NCI-H510A treated with DMSO at 0.1 percent for 48 hours (cell line): ENCODE measurements at places on chromosomes 16 and 17.
A peak's percentile ranks its signal among the peaks of the same experiment; 100 is the strongest.

- peak; percentile 4 for DNase-seq
Observed at GRCh38 chr16:54931120-54932014, 702 bp downstream of the IRX5 start.

DNA sequence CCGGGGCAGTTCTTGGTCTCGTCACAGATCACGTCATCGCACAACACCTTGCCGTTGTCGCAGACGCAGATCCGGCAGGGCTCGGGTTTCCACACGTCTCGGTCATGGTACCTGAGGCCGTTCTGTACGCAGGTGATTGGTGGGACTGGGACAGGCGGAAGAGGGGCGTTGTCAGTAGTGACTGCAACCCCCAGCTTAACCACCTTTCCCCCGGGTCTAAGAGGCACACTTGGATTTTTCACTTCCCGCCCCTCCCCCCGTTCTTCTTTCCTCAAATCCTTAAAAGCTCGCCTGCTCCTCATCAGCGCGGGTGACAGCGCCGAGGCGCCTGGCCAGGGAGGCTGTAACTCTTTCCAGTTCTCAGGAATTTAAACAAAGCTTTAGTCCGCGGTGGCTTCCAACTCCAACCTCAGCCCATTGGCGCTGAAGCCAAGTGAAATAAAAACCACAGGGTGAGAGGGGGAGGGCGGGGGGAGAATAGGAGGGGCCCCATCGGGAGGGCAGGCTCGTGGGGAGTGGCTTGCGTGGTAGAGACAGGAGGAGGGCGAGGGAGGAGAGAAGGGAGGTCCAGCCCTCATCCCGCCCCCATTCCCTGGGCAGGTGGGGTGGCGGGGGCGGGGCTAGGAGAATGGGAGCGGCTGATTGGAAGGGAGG, 1.5 kb downstream of the COL1A1 start:
- DNase-seq = peak; percentile 94

GRCh38 chr17:56167491-56167890, 14.2 kb downstream of the ANKFN1 start:
- no peak for DNase-seq

DNA sequence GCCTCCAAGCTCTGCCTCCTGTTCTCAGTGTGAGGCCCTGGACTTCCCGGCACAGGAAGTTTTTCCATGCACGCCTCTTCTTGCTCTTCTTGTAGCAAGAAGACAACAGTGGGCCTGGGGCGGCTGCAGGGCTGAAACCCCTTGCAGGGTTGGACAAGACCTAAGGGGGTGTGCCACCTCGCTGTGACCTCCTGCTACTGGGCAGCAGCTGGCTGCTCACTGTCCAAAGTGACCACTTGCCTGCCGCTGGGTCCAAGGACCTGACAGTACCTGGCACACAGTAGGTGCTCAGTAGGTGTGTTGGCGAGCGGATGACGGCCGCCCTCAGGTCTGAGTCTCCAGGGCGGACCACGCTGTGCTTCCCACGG, 331.6 kb downstream of the C16orf95 start:
- DNase-seq = no peak

DNA sequence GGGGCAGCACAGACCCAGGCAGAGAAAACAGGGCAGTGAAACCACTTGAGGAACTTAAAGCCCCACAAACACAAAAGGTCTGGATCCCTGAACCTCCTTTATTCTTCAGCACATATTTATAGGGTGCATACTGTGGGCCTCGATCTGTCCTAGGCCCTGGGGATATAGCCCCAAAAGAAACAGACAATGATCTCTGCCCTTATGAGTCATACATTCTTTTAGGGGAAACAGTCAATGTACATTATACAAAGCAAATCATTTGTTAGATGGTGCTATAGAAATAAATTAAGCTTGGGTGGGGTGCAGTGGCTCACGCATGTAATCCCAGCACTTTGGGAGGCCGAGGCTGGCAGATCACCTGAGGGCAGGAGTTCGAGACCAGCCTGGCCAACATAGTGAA, 10.0 kb upstream of the HES7 start:
- DNase-seq = no peak

DNA sequence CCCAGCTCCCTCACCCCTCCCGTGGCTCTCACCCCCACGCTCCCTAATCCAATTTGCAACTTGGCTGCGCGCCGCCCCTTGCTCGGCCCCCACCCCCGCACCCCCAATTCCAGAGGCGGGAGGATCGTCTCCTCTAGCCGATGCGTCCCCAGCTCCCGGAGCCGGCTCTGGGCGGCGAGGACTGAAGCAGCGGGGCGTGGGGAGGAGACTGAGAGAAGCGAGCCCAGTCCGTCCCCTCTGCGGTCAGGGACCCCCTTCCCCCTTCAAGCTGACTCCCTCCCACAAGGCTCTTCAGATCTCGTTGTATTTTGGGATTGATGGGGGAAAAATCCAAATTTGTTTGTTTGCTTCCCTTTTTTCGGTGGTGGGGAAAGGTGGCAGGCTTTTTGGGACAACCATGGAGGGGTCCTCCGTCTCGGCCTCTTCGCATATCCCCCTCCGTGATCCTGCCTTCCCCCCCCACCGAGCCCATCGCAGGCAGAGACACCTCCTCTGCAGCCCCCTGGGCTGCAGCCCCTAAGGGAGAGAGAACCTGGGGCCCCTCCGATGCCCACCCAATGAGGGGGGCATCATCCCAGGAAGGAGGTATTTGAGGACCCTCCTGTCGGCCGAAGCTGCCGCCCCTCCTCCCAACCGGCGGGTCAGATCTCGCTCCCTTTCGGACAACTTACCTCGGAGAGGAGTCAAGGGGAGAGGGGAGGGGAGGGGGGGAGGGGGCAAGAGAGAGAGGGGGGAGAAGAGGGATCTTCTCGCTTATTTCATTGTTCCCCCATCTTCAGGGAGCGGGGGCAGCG, 466 bp downstream of the NEUROD2 start:
- DNase-seq = no peak

- no peak for DNase-seq
Observed at GRCh38 chr17:14156689-14157088, 80.0 kb downstream of the CDRT15 start.

- DNase-seq = no peak
Observed at GRCh38 chr17:59332749-59333377, 1.4 kb downstream of the YPEL2 start.

- no peak for DNase-seq
Observed at GRCh38 chr17:28598389-28598788, 436 bp downstream of the SPAG5 start.

GRCh38 chr17:51860954-51861561, 297.5 kb downstream of the CA10 start:
- DNase-seq = peak; percentile 90

DNA sequence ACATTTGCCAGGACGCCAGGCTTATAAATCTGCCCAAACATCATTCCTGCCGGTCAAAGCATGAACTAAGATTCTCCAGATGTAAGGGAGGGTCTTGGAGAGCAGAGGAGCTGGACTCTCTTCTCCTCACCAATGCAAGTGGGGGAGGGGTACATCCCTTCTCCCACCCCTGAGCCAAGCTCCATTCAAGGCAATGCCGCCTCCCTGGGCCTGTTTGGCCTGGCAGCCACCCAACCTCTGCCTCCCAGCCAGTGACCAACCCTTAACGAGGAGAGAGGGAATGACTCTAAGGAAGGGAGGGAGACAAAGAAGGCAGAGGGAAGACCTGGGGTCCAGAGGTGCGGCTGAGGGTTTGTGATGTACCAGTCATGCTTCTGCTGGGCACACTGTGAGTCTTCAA, 13.8 kb downstream of the C17orf50 start:
- no peak for DNase-seq

- DNase-seq = no peak
Observed at GRCh38 chr17:57783338-57783742, 38.2 kb upstream of the CCDC182 start.

GRCh38 chr17:37813751-37814150, 68.9 kb upstream of the HNF1B start:
- no peak for DNase-seq

- DNase-seq = no peak
Observed at GRCh38 chr17:12536472-12536871, 129.2 kb upstream of the MYOCD start.

DNA sequence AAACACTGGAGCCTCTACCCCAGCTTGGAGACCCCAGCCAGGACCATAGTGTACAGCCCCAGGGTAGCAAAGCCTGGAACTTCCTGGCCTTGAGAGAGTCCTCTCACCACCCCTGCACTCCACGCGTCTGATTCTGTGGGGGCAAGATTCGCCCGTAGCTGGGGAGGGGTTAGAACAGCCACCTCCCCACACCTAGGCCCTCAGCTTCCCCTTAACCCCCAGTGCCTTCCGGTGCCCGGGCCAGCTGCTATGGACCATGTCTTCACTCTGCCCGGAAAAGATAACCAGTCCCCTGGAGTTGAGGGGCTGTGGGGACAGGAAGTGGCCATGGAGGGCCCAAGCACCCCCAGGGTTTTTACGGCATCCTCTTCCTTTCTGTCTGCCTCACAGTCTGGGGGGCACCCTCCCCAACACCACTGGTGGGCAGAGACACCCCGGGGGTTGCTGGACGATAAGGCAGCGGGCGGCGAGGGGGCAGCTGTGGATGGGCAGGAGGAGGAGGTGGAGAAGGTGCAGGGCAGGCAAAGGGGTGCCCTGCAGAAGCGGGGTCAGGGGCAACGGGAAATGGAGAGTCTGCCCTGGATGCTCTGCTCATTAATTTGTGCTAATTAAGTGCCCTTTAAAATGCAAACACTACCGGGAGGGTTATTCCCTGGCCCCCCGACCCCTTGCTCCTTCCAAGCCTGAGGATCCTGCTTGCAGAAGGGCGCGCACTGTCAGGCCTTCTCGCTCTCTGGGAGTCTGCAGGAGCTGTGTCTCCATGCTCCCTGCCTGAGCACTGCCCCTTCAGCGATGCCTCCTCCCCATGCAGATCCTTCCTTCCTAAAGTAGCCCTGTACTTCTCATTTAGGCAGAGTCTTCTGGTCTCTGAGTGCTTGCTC, 2.4 kb downstream of the PRSS27 start:
- DNase-seq = no peak

DNA sequence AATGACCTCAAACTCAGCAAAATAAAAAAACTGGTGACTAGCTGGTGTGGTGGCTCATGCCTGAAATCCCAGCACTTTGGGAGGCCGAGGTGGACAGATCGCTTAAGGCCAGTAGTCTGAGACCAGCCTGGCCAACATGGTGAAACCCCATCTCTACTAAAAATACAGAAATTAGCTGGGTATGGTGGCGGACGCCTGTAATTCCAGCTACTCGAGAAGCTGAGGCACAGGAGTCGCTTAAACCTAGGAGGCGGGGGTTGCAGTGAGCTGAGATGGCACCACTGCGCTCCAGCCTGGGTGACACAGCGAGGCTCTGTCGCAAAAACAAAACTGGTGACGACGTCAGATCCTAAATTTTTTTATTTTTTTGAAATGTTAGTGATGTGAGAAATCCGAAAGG, 82.6 kb upstream of the TOB1 start:
- DNase-seq = no peak

- no peak for DNase-seq
Observed at GRCh38 chr17:80649672-80650330, 105.2 kb downstream of the RPTOR start.

- no peak for DNase-seq
Observed at GRCh38 chr17:65730711-65731169, 169.3 kb upstream of the AXIN2 start.

DNA sequence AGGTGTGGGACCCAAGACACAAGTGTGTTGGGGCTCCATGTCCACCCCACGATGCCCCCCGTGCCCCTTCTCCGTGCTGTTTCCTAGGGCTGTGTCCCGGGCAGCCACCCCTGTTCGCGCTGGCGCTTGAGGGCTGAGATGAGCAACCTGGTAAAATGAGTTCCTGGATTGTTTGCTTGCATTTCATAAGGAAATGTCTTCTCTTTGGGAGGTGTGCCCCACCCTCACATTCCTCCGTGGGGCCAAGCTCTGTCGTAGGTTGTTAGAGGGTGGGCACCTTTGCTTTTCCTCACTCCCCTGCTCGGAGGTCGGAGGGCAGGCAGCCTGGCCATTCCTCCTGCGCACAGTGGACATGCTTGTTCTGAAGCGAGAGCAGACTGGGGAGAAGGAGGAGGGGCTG, 171.3 kb upstream of the CHMP6 start:
- no peak for DNase-seq

DNA sequence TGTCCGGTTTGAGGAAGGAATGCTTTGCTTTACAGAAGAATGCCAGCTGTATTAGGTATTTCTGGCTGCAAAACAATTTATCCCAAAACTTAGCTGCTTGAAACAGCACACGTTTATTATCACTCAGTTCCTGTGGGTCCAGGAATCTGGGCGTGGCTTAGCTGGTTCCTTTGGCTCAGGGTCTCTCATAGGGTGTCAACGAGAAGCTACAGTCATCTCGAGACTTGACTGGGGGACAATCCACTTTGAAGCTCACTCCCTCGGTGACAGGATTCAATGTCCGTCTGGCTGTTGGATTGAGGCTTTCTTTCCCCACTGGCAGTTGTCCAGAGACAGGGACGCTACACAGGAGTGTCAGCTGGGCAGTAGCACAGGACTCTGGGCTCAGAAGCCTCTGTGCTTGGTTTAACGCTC, 9.6 kb upstream of the RHBDF2 start:
- DNase-seq = no peak

DNA sequence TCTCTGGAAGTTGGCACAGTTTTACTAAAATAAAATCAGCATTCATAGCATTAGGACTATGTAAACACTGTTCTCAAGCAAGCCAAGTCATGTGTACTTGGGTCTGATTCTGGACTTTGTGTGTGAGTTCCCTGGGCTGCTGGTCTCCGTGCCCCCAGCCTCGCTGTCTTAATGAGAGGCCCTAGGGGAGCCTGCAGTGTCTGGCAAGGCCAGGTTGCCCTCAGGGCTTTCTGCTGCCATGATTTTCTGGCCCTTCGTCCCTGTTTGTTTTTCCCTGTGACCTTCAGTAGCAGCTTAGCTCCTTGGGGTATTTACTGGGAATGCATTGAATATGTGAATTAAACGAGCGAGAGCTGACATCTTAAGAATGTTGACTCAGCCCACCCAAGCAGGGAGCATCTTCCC, 161.8 kb downstream of the RPTOR start:
- DNase-seq = no peak

DNA sequence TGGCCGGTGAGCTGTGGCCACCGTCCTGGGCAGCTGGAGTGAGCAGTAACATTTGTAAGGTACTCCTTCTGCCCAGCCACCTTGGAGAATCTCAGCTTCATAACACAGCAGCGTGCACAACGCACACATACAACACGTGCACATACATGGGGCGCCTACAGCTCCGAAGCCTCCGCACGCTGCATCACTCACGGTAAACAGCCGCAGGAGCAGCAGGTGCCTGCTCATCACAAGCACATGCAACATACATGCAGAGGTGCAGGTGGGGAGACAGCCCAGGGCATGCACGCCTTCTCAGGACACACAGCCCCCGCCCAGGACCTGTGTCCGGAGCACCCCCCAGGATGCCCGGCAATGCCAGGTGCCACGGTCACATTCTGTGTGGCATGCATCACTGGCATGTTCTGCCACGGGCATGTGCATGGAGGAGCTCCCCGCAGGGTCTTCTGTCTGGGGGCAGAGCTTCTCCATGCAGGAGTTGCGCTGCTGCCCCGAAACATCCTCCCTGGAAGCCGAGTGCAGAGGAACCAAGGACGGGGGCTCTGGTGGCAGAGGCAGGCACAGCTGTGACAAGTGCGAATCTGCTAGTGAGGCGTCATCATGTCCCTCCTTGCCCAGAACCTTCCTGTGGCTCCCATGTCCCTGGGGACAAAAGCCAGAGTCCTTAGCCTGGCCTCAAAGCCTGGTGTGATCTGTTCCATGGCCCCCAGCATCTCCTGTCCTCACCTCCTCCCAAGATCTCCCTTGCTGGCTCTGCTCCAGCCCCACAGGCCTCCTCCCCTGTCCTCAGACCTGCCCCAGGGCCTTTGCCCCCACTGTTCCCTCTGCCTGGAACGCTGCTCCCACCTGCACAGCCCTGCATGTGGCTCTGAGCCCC, 184.0 kb upstream of the GSE1 start:
- DNase-seq = no peak

GRCh38 chr17:27438348-27438998, 17.8 kb upstream of the KSR1 start:
- no peak for DNase-seq

GRCh38 chr16:10608687-10609401, 28.4 kb upstream of the EMP2 start:
- peak; percentile 14 for DNase-seq
